Iris pigment epithelial cell (primary cell): ENCODE measurements at places on chromosomes 3 and 15.

DNA sequence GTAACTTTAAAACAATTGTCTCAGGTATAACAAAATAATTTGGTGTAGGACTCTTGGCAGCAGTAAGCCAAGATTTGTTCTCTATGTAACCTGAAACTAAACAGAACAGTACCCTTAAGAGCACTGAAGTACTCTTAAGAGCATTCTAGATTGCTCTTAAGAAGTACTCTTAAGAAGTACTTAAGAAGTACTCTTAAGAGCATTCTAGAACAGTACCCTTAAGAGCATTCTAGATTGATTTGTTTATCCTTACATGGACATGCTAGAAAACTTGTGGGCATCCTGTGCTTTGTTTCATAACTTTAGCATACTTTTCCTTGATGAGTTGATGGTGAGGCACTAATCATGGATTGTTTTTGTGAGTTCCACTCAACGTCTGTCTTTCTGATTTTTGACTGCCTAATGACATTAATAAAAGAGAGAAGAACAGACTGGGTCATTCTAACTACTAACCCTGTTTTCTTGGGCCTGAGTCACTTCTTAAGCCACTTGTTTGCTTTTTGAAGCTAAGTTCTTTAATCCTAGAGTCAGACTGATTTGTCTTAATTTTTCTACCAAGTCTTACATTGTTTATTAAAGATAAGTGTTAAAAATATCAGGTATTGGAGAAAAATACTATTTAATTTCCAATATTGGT, 57.2 kb upstream of the UTS2B start:
- DNase-seq: peak; percentile 55

DNA sequence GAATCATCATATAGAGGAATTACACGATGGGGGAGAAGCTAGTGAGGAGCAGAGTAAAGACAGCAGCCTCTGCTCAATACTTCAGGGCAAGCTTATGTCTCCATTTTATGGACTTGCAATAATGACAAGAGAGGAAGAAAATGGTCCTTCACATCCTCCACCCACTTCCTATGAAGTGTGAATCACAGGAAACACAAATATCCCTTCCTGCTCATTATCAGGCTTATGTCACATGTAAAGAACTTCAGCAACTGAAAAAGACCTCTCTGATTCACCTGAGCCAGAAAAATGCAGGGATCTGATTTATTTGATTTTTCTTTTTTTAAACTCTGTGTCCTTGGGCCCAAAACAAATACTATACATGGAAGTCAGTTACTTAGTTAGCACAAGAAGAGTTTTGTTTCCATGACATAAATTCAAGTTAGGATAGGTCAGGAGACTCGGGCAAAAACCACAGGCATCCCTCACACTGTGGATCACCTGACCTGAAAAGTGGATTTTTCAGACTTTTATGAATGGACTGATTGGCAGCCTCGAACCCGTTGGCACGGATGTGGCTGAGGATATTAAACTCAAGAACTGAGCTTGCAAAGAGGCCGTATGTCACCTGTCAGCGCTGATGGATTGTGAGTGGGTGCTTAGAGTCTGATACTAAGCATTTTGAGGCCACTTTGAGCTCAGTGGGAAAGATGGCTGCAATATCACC, 620.8 kb upstream of the MDFIC2 start:
- no peak for DNase-seq

- DNase-seq: no peak
Observed at GRCh38 chr3:153099131-153099530, 62.9 kb upstream of the RAP2B start.

DNA sequence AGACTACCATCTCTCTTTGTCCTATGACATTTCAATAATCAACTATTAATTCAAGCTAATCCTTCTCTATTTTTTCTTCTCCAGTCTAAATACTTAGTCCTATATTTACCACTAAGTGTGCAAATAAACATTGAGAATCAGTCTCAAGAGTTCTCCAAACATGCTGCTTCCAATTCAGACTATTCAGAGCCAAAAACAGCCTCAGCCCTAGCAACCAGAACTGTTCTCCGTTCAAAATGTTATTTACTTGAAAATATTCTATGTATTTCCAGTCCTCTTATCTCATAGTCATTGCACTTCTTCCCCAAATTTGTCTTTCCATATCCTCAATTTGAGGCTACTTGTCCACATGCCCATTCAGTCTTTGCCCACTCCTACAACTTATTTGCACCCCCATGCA, 805.5 kb downstream of the IGSF11 start:
- no peak for DNase-seq

DNA sequence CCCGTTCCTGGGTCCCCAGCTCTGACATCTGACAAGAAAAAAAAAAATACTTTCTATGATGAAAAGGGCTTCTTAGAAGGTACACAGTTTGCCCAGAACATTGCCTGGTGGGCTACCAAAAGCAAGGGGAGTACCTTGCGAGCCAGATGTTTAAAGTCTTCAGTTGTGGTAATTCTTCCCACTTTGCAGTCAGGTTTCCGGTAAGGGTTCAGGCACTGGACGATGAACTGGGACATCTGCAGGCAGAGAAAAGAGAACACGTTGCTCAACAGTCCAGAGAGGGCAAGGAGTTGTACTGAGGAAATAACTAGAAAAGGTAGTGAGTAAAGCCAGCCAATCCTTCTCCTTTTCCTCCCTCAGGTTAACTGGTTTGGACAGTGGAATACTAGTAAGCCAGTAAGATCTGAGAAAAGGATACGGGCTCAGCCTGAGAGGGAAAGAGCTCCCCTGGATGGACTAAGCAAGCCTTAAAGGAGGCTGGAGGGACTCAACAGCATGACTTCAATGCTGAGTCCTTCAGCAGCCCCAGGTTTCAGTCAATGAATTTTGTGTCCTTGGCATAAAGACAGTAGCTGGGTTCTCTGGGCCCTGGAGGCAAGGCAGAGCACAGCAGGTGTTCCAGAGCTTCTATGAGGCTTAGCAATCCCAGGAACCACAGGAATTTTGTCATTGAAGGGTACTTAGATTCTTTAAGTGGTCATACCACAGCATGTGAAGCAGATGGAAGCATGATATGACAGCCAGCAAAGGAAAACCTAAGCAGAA, 38.2 kb downstream of the NBEAL2 start:
- peak; percentile 35 for DNase-seq

DNA sequence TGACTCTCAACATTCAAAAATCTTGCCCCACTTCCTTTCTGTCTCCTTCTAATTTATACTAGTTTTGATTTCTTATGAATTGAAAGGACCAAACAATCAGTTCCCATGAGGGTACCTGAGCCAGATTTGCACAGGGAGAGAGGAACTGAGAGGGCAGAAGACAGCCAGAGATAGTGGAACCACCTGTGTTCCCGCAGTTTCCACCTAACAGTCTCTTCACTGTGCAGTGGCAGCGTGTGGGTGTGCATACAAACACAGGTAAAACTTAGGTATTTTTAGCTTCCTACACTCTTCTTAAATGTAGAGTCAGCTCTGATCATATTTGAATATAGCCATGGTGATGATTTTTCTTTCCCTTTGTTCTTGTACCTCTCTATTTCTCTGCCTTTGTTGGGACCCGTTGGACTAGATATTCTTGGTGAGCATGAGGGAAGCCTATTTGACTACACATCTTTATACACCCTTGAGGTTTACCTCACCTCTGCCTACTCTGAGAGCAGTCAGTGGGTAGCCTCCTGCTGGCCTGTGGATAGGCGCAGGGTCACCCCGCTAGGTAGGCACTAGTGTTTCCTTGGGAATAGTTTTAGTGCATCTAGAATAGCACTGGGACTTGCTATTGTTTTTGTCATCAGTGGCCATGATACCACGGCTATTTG, 58.8 kb downstream of the MAP3K13 start:
- DNase-seq: no peak

DNA sequence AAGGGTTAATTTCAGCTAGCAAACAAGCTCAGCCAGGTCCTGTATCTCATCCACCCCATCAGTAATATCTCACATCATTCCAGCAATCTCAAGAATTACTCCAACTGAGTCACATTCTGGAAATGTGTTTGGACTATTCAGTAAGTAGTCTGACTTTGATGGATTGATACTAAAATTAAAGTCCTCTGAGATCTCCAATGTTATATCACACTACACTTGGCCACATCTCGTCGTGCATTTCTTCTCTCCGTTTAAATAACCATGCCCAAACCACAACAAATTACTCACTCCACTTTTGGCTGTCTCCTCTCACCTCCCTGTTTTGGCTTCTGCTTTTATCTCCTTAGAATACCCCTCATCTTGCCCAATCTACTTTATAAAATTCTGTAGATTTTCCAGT, 292.2 kb downstream of the PYDC2 start:
- no peak for DNase-seq

DNA sequence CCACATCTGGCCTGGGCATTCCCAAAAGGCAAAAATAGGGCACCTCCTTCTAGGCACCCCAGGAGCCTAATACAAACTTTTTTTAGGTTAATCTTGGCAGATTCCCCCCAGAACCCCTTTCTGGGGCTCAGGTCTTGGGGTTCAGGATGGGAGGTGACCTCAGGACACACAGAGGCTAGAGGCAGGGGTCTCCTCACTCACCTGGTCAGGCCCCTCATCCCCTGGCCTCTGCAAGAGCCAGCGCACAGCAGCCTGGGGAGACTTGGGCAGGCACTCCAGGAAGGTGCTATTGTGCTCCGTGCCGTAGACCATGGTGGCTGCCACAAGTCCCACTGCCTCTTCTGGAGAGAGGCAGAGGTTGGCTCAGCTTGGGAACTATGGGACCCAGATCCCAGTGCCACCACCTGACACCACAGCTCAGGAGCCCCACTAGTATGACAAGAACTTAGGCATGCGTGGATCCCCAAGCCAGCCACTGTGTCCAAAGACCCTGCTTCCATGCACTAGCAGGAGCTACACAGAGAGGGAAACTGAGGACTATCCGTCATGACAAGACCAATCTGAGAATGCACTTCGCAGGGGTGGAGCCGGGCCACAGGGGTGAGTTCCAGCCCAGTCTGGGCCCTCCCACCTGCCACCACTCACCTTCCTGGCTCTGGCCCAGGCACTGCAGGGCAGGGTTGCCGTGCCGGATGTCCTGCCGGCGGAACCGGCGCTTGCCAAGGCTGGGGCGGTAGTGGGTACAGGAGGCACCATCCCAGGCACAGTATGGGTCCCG, 7.4 kb downstream of the SEMA3G start:
- DNase-seq: no peak

DNA sequence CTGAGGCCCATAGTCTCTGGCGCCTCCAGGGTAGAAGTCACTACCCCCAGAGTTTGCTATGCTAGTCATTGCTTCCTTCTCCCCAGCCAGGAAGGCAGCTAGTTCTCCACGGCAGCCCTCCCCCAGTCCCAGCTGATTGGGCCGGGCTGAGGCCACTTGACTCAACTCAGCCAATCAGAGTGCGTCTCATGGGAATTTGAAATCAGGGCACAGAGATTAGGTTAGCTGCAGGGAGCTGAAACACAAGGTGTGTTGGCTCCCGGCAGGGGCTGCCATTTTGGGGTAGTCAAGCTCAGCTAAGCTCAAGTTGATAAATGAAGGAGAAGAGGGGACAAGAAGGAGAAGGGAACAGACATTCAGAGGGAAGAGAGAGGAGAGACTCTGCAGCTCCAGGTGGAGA, 32.8 kb downstream of the LINGO1 start:
- peak; percentile 38 for DNase-seq

GRCh38 chr15:22981051-22981840, 1.1 kb upstream of the CYFIP1 start:
- DNase-seq: no peak

GRCh38 chr3:140088513-140088912, 153.5 kb downstream of the CLSTN2 start:
- DNase-seq: no peak

DNA sequence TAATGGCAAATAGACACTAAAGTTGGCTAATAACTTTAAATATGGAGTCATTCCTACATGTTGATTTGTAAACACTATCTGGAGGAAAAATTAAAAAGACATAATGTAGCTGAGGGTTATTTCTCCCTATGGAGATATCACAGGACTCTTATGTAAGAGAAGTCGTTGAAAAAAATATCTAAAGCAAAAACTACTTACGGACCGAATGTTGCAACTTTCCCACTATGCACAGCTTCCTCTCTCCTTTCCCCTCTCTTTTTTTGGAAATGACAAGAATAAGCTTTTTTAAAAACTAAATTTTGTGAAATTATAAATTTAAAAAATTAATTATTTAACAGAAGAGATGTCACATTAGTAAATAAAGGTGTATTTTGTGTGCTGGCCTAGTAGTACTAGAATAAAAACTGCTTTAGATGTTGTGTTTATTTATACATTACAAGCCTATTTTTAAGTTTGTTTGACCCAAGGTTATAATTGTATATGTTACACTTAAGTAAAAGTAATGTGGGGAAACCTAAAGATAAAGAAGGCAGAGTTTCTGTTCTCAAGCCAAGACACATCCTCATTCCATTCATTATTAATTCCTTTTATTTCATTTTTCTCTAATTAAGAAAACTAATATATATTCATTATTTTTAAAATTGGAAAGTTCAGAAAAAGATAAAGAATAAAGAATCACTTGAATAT, 20.7 kb upstream of the PPARG start:
- DNase-seq: no peak

GRCh38 chr3:71303627-71304200, 279.8 kb downstream of the FOXP1 start:
- DNase-seq: no peak

GRCh38 chr15:68610825-68611224, 32.0 kb downstream of the CORO2B start:
- DNase-seq: peak; percentile 59

DNA sequence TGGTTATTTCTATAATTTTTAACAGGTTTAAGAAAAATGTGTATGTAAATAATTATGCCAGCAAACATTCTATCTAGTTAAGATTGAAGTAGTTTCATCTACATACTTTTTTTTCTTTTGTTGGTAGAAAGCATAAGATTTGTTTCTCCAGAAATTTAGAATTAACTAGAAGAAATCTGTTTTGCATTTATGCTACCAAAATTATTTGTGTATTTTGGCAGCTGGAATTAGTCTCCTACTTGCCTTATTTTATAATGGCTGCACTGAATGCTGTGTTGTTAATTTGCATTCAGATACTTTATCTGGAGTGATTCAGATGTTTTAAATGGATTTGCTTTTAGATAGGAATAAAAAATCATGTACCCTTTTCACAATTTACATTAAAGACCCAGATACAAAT, 100.2 kb upstream of the NAALADL2 start:
- DNase-seq: no peak

- no peak for DNase-seq
Observed at GRCh38 chr15:88538972-88539371, 7.5 kb downstream of the DET1 start.

GRCh38 chr15:34620814-34621213, 37.4 kb upstream of the GOLGA8B start:
- DNase-seq: no peak

- DNase-seq: no peak
Observed at GRCh38 chr3:181619897-181620296, 91.8 kb upstream of the SOX2 start.

DNA sequence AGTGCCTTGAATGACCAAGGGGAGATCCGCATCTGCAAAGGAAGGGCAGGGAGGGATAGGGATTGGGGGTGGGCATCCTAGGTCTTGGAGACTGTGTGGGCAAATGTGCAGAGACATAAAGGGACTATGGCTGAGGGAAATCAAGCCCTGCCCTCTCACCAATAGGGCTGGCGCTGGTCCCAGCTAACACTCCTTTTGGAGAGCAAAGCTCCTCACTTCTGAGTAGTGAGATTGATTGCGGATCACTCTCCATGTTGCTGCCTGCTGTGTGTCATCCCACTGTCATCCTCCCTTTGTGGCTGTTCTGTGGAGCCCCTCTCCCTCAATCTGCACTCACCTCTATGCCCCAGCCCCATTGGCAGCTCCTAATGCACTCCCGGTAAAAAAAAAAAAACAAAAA, 2.2 kb upstream of the CELSR3 start:
- DNase-seq: no peak
